Left kidney (tissue), 8 donors: ENCODE measurements at places on chromosomes 7 and 10. TPM values are rescaled to one million over a fixed set of nuclear protein-coding genes. Genes with fewer than 3 reads are reported as not detected.

OR9A2 gene
- polyA plus RNA-seq = not detected

TMEM130 gene
- 2.8 TPM for polyA plus RNA-seq

- no peak for DNase-seq
Measured at GRCh38 chr7:80520199-80520598, 8.3 kb upstream of the GNAT3 start.

DNA sequence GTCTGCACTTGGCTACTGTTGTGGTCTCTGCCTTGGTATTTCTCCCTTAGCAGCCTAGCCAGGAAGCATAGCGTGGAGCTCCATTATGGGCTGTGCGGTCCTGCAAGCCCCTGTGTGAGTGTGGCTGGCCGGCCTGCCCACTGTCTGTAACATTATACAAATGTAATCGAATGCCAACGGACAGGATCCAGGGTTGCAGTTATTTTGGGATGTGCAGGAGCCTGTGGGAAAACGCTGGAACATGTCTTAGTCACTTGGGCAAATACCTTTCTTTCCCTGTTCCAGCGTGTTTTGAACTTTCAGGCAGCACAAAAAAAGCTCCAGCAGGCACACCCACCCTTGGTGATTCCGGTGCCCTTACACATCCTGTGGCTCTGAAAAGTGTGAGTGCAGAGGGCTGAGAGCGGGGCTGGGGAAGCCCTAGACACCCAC, 29.5 kb downstream of the BAG3 start:
- DNase-seq = no peak
